ENCODE measurements at places on chromosomes 12 and 14.

- no peak overlapping the region for H3K27ac ChIP-seq
- no peak overlapping the region for H3K4me3 ChIP-seq
- no peaks in the 10 kb centered on the region for H3K36me3 ChIP-seq
- H3K27me3 ChIP-seq = no peaks in the 10 kb centered on the region
Measured at GRCh38 chr14:57485635-57486034, 8.0 kb downstream of the CCDC198 start.

- peak; percentile 17 for DNase-seq
- no peaks in the 10 kb centered on the region for H3K36me3 ChIP-seq
- no peak overlapping the region for H3K4me3 ChIP-seq
- no peaks in the 10 kb centered on the region for H3K4me1 ChIP-seq
Measured at GRCh38 chr12:3962631-3963483, 89.7 kb upstream of the PARP11 start.

DNA sequence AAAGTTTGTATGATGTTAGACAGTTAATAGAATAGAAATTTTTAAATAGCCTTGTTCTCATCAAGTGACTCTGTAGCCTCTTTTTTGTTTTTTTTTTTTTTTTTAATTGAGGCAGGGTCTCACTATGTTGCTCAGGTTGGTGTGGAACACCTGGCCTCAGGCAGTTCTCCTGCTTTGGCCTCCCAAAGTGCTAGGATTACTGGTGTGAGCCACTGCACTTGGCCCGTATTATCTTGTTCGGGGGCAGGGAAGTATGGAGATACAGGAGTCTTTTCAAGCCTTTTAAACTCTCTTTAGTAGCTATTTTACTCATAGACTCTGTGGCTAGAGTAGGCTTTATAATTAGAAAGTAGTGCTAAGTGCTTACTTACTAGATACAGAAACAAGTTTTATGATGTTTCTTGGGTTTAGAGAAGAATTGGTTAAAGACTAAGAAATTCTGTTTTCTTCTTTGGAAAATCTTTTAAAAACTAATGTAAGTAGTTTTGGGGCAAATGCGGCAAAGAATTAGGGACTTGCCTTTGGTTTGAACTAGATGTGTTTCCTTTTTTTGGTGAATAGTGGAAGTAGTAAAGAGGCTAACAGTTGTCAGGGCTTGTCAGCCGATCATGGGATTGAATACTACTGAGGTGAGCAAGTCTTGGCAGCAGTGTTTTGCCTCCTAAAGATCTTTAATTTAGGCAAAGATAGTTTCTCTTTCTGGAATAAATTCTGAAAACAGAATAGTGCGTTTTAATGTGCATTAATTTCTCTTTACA is 31.3 kb downstream of the FBXO34 start:
- H3K36me3 ChIP-seq = no peaks in the 10 kb centered on the region
- H3K27me3 ChIP-seq = no peaks in the 10 kb centered on the region
- H3K4me3 ChIP-seq = no peak overlapping the region
- H3K4me1 ChIP-seq = peaks cover 25% of the 10 kb centered on the region
- DNase-seq = no peak

DNA sequence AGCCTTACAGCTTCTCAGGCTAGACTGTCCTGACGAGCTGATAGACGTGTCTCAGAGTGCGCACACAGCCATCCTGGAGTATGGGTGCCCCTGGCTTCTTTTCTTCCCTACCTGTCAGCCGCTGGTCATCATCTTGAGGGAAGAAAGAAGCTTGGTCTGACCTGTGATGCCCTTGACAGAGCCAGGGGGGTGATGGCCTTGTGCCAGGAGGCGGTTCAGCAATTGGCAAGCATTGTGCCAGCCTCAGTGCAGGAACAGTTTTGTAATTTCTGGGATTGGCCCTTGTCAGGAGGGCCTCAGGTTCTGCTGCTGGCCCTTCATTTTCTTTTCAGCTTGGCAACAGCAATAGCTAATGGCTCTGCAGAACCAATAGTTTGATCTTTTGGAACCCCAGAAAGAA is 80.1 kb downstream of the ADCK1 start:
- H3K27ac ChIP-seq = no peak overlapping the region
- H3K4me1 ChIP-seq = peaks cover 22% of the 10 kb centered on the region
- no peak overlapping the region for H3K4me3 ChIP-seq
- H3K36me3 ChIP-seq = no peaks in the 10 kb centered on the region
- no peaks in the 10 kb centered on the region for H3K27me3 ChIP-seq
- DNase-seq = no peak

GRCh38 chr12:14975457-14975856 is 2.6 kb downstream of the PDE6H start:
- H3K27ac ChIP-seq = no peak overlapping the region
- H3K4me1 ChIP-seq = no peaks in the 10 kb centered on the region
- no peak for DNase-seq
- H3K27me3 ChIP-seq = no peaks in the 10 kb centered on the region

GRCh38 chr12:113146999-113147398 is 2.5 kb upstream of the CFAP73 start:
- DNase-seq = no peak
- no peak overlapping the region for H3K4me3 ChIP-seq
- no peaks in the 10 kb centered on the region for H3K36me3 ChIP-seq
- H3K4me1 ChIP-seq = peaks cover 16% of the 10 kb centered on the region
- no peaks in the 10 kb centered on the region for H3K27me3 ChIP-seq

- no peaks in the 10 kb centered on the region for H3K4me1 ChIP-seq
- H3K4me3 ChIP-seq = no peak overlapping the region
- H3K27me3 ChIP-seq = no peaks in the 10 kb centered on the region
- no peak for DNase-seq
- H3K27ac ChIP-seq = no peak overlapping the region
Measured at GRCh38 chr12:110062241-110062640, 13.9 kb upstream of the C12orf76 start.

DNA sequence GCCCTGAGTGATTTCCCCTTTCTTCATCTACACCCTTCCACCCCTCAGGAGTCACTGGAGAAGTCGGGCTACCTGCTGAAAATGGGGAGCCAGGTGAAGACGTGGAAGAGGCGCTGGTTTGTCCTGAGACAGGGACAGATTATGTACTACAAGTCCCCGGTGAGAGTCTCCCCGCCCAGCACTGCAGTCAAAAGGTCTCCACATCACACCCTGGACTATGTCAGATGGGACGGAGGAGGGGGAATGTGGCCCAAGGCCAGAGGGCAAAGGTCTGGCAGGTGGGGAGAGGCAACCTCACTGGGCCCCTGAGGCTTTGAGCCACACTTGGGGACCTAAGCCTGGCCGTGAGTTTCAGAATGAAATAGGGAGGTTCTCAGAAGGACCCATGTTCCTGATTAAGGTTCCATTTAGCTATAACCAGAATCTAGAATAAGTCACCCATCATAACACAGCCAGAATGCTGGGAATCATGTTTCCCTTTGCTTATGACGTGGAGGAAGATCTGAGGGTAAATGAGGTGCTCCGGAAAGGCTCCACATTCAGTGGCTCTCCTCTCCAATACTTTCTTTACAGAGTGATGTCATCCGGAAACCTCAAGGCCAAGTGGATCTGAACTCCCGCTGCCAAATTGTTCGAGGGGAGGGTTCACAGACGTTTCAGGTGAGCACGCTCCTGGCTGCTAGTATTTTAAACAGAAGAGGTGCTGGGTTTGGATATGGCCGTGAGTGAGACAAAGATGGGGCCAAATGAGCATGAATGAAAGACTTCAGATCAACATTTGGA is 26.6 kb downstream of the PIGH start:
- H3K4me3 ChIP-seq = no peak overlapping the region
- peak; percentile 37 for DNase-seq
- no peak overlapping the region for H3K27ac ChIP-seq
- H3K36me3 ChIP-seq = no peaks in the 10 kb centered on the region
